ENCODE measurements at places on chromosomes 7 and 10. TPM values are rescaled to one million over a fixed set of nuclear protein-coding genes. Genes with fewer than 3 reads are reported as not detected.
A peak's percentile ranks its signal among the peaks of the same experiment; 100 is the strongest.

GRCh38 chr7:4127909-4128560, 554.1 kb upstream of the FOXK1 start:
- no peak overlapping the region for H3K27ac ChIP-seq
- no peak overlapping the region for H3K4me3 ChIP-seq
- no peaks in the 10 kb centered on the region for H3K36me3 ChIP-seq
- DNase-seq = no peak

DNA sequence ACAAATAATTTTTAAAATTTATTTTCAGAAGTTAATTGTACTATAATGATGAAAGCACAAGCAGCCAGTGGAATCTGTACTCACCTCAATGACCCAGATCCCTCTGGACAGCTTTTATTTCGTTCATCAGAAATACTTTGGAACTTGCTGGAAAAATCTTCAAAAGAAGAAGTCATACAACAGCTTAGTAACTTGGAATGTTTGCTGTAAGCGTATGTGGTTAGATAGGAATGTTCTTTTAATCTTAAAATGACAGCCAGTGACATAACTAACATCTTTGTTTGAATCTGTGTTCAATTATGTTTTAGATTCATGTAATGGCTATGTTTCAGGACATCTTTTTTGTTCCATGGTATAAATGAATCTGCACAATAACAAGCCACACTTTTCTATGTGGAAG, 26.8 kb downstream of the CFAP69 start:
- H3K36me3 ChIP-seq = no peaks in the 10 kb centered on the region
- no peak overlapping the region for H3K27ac ChIP-seq
- H3K27me3 ChIP-seq = peaks cover 8% of the 10 kb centered on the region
- H3K4me3 ChIP-seq = no peak overlapping the region

Gene DNAJC12
- total RNA-seq = not detected

GRCh38 chr10:19817231-19817933, 1.1 kb downstream of the PLXDC2 start:
- H3K4me3 ChIP-seq = no peak overlapping the region
- no peaks in the 10 kb centered on the region for H3K27me3 ChIP-seq
- no peaks in the 10 kb centered on the region for H3K4me1 ChIP-seq
- no peak overlapping the region for H3K27ac ChIP-seq
- no peak for DNase-seq
- no peaks in the 10 kb centered on the region for H3K36me3 ChIP-seq

Gene HOXA13
- total RNA-seq = not detected

Gene CFAP69
- 0.58 TPM for total RNA-seq

DNA sequence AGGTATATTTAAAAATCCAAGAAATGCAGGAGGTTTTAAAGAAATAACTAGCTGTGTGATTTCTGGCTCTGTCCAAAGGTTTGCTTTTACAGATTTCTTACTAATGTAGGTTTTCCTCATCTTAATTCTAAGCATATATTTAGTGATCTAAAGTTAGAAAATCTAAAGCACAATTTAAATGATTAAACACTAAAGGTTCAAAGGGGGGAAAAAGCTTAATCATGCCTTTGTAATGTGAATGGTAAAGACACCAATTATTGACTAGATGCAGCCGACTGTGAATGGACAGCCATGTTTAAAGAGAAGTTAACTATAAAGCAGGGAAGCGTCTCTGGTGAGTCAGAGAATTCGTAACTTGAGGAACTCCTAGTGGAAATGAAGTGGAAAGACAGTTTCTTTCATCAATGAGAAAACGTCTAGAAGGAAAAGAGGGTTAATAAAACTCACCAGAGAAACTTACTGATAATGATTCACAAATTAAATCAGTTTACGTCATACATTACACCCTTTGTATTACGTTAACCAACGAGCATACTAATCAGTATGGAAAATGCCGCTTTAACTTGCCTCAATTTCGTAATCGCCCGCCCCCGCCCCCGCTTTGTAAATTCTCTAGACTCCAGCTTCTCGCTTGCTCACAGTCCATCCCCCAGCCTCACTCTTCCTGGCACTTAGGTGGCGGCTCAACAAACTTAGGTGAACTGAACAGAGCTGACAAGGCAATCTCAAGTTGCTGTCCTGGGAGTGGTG, 1.1 kb upstream of the HBP1 start:
- peak overlapping the region; percentile 100 for H3K27ac ChIP-seq
- no peaks in the 10 kb centered on the region for H3K36me3 ChIP-seq
- no peak for DNase-seq
- H3K4me3 ChIP-seq = peak overlapping the region; percentile 59
- H3K4me1 ChIP-seq = peaks cover 36% of the 10 kb centered on the region

DNA sequence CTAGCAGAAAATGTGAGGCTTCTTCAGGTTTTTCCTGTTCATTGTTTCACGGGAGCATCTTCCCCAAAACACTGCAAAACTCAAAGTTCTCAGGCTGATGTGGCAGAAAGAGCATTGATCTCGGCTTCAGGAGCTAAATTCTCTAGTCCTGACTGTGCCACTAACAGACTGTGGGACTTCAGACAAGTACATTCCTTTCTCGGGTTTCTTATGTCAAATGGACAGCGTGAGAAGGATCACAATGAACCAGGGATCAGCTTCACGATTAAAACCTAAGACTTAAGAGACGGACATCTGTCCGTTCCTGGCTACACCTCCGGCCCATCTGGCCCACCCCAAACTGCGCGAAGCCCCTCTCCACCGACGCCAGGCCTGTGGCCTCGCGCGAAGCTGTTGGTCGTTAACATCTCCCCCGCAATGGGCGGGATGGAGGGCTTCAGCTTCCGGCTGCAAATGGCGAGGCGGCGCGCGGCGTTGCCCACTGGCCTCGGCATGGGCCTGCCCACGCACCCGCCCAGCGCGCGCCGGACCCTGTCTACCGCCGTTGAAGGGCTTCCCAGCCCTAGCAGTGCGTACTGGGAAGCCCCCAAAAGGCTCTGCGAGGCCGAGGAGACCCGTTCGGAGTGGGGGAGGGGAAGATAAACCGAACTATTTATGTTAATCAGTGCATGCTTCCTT, 549 bp upstream of the DDX50 start:
- peak overlapping the region; percentile 58 for H3K4me3 ChIP-seq
- peak overlapping the region; percentile 97 for H3K27ac ChIP-seq
- DNase-seq = no peak
- no peaks in the 10 kb centered on the region for H3K27me3 ChIP-seq
- H3K4me1 ChIP-seq = peaks cover 35% of the 10 kb centered on the region

Gene FRMD4A
- 2.4 TPM for total RNA-seq

GRCh38 chr7:113158756-113159155, 40.4 kb upstream of the SMIM30 start:
- no peak overlapping the region for H3K4me3 ChIP-seq
- H3K36me3 ChIP-seq = no peaks in the 10 kb centered on the region
- no peaks in the 10 kb centered on the region for H3K27me3 ChIP-seq

DNA sequence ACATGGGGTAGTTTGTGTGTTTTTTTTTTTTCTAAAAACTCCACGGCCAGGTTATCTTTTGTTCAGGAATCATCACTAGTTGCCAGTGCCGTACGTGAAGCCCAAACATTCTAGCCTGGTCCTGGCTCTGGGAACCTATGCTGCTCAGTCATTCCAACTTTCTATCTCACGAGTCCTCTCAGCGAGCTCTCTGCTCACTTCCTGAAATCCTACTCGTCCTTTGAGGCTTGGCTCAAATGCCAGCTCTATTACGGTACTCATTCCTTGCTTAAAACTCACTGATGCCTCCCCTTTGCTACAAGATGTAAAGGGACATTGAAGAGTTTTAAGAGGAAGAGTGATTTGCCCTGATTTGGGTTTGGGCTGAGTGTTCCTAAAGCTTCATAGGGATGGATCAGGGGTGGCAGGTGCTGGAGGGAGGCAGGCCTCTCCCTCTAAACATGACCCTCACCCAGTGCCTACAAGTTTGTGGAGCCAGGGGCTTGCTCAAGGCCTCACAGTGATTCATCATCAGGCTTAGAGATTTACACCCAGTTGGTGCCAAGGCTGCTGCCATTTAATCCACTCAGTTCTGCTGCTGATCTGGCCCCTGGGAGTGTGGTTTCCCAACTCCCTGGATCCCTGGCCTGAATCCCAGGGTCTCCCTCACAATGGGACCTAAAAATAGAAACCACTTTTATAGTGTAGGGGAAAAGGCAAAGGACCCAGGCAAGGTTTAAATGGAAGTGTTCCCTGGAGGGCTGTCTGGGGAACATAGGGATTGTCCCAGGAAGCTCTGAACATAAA, 46.1 kb upstream of the R3HCC1L start:
- no peaks in the 10 kb centered on the region for H3K36me3 ChIP-seq
- no peak overlapping the region for H3K27ac ChIP-seq
- no peak for DNase-seq
- H3K27me3 ChIP-seq = no peaks in the 10 kb centered on the region
- H3K4me1 ChIP-seq = no peaks in the 10 kb centered on the region

Gene HABP2
- not detected for total RNA-seq

- no peak for DNase-seq
- H3K27me3 ChIP-seq = no peaks in the 10 kb centered on the region
- H3K4me3 ChIP-seq = no peak overlapping the region
- no peaks in the 10 kb centered on the region for H3K36me3 ChIP-seq
- H3K27ac ChIP-seq = no peak overlapping the region
- H3K4me1 ChIP-seq = no peaks in the 10 kb centered on the region
These were observed 316.5 kb upstream of the ZMIZ1 start for GRCh38 chr10:78752221-78752620.

DNA sequence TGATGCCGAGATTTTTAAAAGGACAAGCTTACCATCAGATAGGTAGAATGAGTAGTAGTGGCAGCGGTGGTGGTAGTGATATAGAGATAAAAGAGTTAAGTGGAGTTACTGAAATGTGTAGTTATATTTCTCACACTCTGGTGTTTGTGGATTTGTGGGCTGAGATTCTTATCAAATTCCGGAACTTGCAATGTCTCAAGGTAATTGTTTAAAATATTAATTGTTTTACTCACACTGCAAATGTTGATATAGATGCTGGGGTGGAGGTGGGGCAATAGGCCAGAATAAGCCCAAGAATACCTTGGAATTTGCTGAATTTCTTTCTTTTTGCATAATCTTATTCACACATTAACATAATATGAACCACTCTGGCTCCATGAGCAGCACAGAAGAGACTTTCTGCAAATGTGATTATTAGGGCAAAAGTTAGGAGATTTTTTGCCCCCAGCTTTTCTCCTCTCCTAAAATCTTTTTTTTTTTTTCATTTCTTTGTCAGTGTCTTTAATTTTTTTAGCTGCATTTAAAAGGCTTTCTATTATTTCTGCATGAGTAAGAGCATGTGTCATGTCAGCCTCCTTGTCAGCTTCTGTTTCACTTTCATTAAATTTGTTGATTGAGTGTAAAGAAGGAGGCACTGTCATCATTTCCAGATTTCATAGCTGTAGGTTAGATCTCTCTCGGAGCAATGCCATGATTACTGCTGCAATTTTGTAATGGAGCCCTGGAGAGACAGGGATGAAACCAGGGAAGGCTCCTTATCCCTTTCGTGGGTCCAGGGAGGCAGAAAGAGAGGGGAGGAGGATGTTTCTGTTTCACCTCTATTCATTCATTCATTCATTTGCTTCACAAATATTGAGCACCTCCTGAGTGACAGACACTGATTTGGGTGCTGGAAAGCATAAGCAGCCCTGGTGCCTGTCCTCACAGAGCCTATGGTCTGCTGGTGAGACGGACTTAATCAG, 13.1 kb upstream of the SGMS1 start:
- no peak overlapping the region for H3K27ac ChIP-seq
- no peaks in the 10 kb centered on the region for H3K36me3 ChIP-seq
- H3K27me3 ChIP-seq = no peaks in the 10 kb centered on the region
- peak overlapping the region; percentile 11 for H3K4me3 ChIP-seq
- DNase-seq = peak; percentile 59

Gene GPC2
- 12.5 TPM for total RNA-seq

Gene BTBD16
- total RNA-seq = not detected

DNA sequence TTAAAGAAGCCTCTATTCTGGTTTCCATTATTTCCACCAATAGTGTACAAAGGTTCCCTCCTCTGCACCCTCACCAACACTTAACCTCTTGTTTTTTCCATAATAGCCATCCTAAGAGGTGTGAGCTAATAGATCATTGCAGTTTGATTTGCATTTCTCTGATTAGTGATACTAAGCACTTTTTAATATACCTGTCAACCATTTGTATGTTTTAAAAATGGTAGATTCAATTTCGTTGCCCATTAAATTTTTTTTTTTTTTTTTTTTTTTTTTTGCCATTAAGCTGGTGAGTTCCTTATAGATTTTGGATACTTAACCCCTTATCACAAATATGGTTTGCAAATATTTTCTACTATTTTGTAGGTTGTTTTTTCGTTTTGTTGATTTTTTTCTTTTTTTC, 23.2 kb downstream of the WAC start:
- no peak overlapping the region for H3K4me3 ChIP-seq
- no peak overlapping the region for H3K27ac ChIP-seq
- no peak for DNase-seq
- peaks cover 8% of the 10 kb centered on the region for H3K36me3 ChIP-seq
- peaks cover 97% of the 10 kb centered on the region for H3K4me1 ChIP-seq
- no peaks in the 10 kb centered on the region for H3K27me3 ChIP-seq

- DNase-seq = no peak
- no peaks in the 10 kb centered on the region for H3K27me3 ChIP-seq
- H3K4me1 ChIP-seq = peaks cover 100% of the 10 kb centered on the region
- no peak overlapping the region for H3K4me3 ChIP-seq
- H3K27ac ChIP-seq = peak overlapping the region; percentile 64
These were observed 87.9 kb downstream of the RNF216 start for GRCh38 chr7:5693529-5693928.

Gene ANKRD22
- not detected for total RNA-seq

Gene EBLN1
- not detected for total RNA-seq

All from CD4-positive, alpha-beta memory T cell (primary cell).